ENCODE measurements at places on chromosomes 11 and 22.

DNA sequence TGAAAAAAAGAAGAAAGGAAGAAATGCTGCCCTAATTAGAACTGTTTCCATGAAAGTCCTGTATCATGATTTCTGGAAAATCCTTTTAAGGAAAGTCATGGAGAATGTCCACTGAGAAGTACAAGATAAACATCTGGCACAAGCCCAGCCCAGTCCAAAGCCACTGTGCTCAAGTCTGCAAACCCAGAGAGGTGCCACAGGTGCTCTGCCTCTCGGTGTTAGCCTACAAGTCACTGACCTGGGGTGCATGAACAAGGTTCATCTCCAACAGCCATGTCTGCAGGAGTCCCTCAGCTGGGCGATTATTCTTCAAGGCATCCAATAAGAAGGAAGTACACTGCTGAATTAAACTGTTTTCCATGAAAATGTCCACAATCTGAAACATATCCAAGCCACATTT lies 51.1 kb upstream of the SLC25A1 start:
- DNase-seq, result no peak

- DNase-seq, result no peak
These were observed 126.3 kb downstream of the COMMD9 start for GRCh38 chr11:36162883-36163434.

GRCh38 chr11:77472991-77473800 lies 698 bp downstream of the PAK1 start:
- peak; percentile 54 for DNase-seq

DNA sequence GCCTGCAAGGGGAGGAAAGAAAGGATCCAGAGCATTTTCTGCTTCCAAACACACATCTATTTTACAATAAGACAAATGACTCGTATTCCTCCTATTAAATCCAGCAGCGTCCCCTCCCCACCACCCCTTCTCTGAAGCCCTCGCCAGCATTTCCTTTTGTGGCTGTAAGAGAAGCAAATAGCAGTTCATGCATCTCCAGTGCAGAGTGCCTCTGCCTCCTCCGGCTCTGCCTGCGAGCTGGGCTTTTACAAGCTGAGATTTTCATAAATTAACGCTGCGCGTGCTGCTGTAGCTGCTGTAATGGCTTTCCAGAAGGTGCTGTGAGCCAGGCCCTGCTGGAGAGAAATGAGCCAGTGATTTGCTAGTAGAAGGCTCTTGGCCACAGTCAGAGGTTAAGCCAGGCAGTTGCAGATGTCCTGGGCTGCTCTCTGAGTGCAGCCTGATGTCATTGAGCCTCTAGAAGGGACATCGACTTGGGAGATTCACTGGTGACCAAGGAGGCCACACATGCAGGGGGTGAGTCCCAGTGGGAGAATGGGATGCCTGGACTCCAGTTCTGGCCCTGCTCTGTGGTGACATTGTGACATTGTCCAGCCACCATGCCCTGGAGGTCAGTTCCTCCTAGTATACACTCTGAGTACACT lies 134.5 kb upstream of the NAV2 start:
- no peak for DNase-seq

GRCh38 chr22:35065796-35066218 lies at the start of gene ISX:
Gene ISX, plus strand, starts transcription at chr22:35066158. Its CDS starts 930 bp downstream, at chr22:35067088.
- no peak for DNase-seq

GRCh38 chr11:27040302-27041115 lies at the start of gene BBOX1:
Gene BBOX1, plus strand, starts transcription at chr11:27040815. Its CDS starts 14,616 bp downstream, at chr11:27055431.
- no peak for DNase-seq

DNA sequence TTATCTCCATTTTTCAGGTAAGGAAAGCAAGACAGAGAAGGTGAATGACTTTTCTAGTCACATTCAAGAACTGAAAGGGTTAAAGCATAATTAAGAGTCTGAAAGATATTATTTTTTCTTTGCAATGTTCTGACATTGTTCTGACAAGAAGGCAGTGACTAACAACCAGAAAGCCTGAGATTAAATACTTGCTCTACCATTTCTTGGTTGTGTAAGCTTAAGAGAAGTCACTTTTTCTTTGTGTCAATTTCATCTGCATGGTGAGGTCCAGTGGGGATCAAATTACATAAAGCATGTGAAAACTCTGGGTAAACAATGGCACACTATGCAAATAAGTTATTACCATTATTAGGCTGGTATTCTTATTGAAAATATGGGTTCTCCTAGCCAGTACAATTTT lies 73.7 kb downstream of the PHF21A start:
- no peak for DNase-seq

Measured in CD4-positive, alpha-beta T cell treated with Interleukin-4 for 1 hour (primary cell).